ENCODE measurements at places on chromosomes 1 and 21.

GRCh38 chr1:116581323-116581885 is 10.6 kb upstream of the CD58 start:
- DNase-seq = no peak

DNA sequence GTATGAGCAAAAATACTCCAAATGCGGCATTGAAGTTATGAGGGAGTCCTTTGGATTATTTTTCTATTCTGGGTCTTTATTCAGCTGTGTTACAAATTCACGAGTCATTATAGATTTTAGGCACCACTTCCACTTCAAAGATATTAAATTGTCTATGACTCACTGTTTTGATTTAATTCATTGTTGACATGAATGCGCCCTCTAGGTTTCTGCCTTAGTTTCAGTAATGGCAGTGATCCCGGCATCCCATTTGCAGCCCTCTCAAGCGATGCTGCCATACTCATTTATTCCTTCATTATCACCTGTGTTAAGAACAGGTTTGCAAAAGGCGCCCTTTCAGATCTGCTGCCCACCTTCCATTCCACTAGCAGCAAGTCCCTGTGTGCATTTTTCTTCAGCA is 14.0 kb downstream of the RSPO1 start:
- no peak for DNase-seq

DNA sequence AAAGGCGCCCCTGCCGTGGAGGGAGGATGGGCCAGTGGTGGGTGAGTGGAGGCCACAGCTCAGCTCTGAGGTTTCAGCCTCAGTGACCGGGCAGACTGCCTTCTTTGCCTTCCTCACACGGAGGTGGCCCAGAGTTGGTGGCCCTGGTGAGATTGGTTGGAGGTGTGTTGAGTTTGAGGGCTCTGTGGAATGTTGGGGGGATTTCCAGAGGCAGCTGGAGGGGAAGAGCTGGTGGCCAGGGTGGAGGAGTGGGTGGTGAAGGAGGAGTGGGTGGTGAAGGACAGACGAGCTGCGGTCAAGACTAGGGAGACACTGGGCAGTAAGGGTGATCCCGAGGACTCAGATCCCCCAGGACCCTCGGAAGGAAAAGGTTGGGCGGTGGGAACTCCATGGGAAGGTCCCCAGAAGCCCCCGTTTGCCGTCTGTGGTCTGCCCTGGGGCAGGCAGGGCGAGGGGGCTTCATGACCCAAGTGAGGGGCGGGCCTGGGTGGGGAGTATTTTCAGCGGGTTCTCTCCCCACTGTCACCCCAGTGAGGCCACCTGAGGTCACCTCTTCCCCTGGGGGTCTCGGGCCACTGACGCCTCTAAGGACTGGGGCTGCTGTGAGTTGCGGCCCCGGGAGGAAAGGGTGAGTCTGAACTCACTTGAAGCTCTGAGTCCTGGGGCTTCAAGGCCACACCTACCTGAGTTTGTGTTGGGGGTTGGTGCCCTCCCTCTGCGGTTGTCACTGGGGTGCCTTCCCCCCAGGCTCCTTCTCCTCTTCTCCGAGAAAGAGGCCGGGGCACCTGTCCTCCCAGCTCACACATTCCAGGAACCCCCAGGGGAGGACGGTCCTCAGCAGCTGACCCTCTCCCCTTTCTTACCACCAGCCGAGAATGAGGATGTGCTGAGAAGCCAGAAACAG is 22.7 kb upstream of the PIK3CD start:
- peak; percentile 56 for DNase-seq

DNA sequence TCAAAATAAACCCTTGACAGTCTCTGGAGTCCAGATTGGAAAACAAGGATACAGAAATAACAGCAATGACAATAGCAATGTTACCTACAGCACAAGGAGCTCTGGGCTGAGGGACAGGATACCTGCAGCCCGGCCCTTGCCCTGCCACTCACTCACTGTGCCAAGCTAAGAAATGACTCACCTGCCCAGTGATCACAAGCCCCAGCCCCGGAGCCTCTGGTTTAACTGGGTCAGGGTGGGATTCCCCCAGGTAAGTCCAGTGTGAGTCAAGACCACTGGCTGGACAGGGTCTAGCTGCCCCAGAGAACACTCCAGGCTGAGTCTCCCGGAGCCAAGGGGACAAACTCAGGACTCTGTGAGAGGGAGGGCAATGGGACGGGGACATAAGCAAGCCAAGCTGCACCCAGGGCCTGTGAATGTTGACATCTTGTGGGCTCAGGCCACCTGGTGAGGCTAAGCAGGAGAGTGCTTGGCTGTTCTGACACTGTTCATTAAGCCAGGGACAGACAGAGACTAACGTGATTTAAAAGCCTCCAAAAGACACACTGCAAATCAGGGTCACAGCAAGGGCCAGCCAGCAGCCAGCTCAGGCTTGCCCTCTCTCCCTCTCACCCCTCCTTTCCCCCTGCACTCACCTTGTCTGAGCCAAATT is 64.1 kb downstream of the MIS18A start:
- no peak for DNase-seq

DNA sequence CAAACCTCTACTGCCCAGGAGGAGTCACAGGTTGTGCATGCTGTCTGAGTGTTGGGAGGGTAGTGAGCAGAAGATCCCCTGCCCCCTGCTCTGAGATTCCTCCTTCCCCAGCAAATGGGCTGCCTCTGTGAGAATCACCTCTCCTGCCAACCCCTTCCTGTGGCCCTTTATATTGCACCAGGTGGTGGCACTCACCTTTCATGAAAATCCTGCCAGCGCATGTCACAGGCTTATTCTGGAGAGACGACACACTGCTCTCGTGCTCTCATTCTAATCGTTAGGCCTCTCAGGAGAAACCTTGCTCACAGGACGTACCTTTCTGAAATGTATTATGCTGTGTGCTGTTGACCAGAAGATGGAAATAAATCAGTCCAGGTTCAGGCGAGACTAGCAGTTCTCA is 113.7 kb downstream of the RGL1 start:
- DNase-seq = no peak

DNA sequence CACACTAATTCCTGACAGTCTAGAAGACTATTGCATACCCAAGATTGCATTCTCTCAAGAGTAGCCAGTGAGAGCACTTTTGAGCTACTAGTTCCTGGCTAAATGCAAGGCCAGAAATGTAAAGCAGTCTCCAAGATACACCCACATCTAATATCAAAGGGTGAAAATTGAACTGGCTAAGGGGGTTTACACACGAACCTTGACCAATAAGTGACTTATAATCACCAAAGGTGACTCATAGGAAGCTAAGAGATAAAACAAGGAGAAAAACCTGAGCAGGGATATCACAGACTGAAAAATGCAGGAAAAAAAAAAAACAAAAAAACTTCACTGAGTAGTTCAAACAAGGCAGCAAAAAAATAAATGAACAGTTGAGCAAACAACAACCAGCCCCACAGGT is 172.2 kb upstream of the RRP15 start:
- no peak for DNase-seq

DNA sequence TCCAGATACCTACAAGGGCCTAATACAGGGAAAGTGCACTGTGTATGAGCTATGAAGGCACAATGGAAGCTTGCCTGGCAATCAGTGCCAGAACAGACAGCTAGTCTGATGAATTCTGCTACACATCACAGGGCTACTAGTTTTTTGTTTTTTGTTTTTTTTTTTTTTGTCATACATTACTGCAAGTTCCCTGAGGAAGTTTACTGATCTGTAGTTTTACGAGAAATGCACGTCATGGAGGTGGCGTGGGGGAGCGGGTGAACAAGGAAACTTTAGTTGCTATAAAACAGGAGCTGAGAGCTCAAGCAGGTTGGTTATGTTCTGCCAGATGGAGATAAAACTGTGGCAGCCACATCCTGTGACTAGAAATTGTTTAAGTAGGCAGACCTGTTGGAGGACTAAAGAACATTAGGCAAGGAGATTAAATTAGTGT is 17.7 kb downstream of the PTPRC start:
- DNase-seq = peak; percentile 47

DNA sequence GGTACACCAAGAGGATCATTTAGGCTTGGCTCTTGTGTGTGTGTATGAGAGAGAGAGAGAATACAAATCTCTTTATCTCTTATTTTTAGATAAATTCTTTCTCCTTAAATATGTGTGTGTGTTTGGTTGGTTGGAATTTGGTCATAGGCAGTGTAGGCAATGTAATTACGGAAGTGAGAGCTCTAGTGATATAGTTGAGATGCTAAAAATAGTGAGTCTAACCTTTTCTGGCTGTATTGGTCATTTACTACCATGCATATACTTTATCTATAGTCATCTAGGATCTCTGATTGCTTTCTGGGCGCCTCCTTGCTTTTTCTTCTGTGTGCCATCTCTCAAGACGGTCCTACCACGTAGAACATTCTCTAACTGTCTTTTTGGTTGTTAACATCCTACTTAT is 250.2 kb downstream of the NUF2 start:
- no peak for DNase-seq

DNA sequence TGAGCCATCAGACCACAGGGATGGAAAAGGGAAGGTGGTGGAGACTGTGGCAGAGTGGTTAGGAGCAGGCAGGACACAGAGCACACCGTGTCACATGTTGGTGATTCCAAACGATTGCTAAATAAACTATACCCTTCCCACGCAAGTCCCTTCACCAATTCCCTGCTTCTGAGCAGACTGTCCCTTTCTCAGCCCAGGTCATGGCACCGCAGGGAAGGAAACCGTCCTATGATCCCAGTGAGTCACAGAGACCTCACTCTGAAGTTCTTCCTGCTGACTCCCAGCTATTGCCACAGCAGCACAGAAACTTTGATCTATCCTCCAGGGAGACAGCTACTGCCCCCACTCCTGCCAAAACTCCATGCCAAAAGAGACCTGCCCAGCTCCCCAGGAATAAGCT is 19.2 kb downstream of the RIMS3 start:
- DNase-seq = no peak

GRCh38 chr1:224690576-224690975 is 74.5 kb downstream of the CNIH3 start:
- no peak for DNase-seq

- no peak for DNase-seq
Measured at GRCh38 chr1:2836333-2836970, 35.0 kb upstream of the TTC34 start.

DNA sequence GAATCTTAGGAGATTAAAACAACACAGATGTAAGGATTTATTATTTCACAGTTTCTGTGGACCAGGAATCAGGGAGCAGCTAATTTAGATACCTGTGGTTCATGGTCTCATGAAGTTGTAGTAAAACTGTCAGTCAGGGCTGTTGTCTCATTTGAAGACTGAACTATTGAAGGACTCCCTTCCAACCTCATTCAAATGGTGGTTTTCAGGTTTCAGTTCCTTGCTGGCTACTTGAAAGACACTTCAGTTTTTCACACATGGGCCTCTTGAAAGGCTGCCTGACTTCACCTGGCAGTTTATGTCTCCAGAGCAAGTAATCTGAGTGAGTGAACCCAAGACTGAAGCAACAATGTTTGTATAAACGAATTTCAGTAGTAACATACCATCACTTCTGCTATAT is 915.9 kb downstream of the PLA2G4A start:
- DNase-seq = no peak

- no peak for DNase-seq
Measured at GRCh38 chr21:39321424-39321823, 8.0 kb upstream of the BRWD1 start.

- no peak for DNase-seq
Measured at GRCh38 chr1:63922848-63923247, 149.0 kb downstream of the ROR1 start.

DNA sequence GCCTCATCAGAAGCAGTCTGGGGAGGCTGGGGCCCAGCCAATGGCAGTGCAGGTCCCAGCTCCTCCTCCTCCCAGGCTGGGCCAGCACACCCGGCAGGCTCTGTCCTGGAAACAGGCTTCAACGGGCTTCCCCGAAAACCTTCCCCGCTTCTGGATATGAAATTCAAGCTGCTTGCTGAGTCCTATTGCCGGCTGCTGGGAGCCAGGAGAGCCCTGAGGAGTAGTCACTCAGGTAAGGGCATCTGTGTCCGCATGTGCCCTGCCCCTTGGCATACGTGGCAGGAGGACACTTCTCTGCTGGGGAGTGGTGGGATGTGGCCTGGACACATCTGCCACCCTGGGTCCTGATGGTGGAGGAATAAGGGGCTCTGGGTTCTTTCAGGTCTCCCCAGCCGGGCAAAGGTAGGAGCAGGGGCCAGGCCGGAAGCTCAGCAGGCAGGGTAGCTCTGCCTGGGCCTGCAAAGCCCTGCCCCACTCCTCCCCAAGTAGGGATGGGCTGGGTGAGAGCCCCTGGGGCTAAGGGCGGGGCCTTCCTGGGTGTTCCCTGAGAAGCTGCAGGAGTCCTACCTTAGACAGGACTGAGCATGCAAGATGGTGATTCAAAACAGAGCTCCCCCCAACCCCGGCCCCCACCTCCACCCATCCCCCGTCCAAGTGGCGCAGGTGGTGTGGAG is at the start of gene GJB5:
TSS of gene GJB5 (plus strand) at position 84 of the 674 bp plus-strand sequence. CDS start 2,284 bp downstream, outside the sequence.
- DNase-seq = no peak

GRCh38 chr1:55192093-55192492 is 23.1 kb downstream of the USP24 start:
- DNase-seq = no peak

GRCh38 chr1:240155605-240156004 is 63.9 kb downstream of the FMN2 start:
- no peak for DNase-seq

GRCh38 chr1:88350648-88351047 is 333.4 kb upstream of the PKN2 start:
- no peak for DNase-seq

DNA sequence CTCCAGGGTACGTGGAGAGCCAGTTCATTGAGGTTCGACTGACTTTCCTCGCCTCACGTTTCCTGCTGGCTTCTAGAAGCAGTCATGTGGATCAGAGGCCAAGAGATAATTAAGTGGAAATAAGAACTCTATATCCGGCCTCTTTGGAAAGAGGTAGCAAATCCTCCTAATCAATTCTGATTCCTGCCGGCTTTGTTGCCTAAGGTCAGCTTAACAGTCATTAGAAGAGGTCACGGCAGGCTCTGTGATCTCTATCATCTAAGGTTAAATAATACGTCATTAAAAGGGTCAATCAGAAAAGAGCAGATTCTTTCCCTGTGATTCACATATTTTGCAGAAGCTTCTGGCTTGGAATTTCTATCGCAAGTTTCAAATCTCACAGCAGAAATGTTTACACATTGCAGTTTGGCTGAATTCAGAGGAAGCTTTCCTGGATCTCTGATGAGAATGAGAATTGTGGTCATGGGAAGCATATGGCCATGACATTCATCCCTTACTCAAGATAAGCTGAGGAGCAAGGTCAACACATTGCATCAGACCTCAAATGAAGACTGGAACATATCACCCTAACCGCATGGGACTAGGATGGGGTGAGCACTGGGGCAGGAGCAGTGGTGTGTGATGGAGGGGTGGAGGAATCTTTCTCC is 189.4 kb downstream of the PBX1 start:
- no peak for DNase-seq

DNA sequence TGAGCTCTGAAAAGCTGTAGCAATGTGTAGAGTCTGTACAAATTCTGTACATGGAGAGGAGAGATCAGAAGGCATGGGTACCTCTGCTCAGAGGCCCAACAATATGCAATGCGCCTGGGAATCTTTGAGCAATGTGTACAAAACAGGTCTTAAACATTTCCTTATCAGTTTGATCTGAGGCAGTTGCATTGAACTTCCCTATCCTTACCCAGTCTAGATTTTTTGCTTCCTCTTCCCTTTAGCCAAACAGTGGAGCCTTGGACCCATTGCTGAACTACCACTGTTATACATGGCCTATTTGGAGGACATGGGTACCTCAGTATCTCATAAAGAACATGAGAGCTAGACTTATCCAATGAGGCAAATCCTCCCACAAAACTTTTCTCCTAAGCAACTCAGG is 12.6 kb upstream of the MNDA start:
- no peak for DNase-seq
